ENCODE measurements at places on chromosomes 3 and 15.

DNA sequence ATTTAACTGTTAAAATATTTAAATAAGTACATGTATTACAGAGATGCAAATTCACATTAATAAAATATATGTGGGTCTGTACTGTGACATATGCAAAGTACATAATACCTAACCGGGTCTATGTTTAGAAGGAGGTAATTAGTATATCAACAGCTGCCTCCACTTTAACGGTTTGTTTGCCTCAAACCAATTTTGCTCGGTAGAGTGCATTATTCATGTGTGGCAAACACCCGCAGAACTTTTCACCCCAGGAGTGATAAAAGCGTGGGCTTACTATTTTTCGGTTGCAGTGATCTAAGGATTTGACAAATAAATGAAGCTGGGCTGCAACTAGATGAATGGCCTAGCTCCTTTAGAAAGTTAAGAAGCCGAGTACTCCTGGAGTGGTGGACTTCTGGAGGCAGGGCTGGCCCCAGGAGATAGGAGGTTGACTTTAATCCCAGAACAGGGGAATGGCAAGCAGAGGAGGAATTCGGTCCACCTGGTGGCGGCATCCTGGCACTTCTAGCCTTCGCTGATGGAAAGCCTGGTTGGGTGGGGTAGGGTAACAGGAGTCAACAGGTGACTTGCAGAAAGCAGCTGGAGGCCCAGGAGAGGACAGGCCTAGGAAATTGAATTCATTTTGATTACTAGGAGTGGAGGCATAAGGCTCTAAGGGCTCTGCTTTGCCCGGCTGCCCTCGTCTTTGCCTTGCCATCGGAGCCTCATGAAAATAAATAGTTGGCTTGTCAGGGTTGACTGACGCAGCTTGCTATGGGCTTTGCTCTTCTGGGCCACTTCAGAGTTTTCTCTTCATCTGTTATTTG is 2.4 kb downstream of the SLCO3A1 start:
- DNase-seq, result peak; percentile 61

DNA sequence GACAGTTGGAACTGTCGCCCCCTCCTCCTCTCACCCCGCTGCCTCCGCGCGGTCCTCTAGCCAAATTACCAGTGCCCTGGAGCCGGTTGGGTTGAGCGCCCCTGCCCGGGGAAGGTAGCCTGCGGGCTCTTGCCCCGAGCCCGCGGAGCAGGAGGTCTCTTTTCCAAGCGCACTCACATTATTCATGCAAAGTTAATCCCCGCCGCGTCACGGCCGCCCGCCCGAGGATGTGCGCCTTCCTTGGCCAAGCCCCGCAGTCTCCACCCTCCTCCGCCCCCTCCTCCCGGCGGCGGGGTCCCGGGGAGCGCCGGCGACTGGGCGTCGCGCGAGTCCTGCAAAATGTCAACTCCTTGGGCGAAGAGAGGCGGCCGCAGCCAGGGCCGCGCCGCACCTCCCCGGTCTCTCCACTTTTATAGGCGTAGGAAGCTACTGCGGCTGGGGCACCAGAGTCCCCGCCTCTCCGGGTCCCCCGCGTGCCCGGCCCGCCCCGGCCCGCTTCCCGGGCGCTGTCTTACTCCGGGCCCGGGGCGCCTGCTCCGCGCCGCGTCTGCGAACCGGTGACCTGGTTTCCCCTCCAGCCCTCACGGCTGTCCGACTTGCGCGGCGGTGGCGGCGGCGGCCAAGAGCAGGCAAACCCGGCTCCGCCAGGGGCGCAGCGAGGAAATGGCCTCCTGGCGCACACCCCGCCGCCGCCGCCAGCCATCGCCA is at the start of gene THRB:
THRB (minus strand) TSS at position 233 of the 708 bp plus-strand sequence.
- DNase-seq, result no peak

GRCh38 chr3:188416041-188416440 is 262.1 kb downstream of the LPP start:
- no peak for DNase-seq

- no peak for DNase-seq
Measured at GRCh38 chr3:111915905-111916304, 56.8 kb downstream of the PHLDB2 start.

GRCh38 chr3:133859381-133860234 is 36.1 kb downstream of the RAB6B start:
- DNase-seq, result peak; percentile 2

GRCh38 chr3:5463991-5464390 is 276.5 kb downstream of the EDEM1 start:
- DNase-seq, result no peak
